Lung (tissue), 17 donors: ENCODE measurements at places on chromosomes 11 and 22. TPM values are rescaled to one million over a fixed set of nuclear protein-coding genes. Genes with fewer than 3 reads are reported as not detected.
A peak's percentile ranks its signal among the peaks of the same experiment; 100 is the strongest.

The NRIP3 gene
- 2.2 TPM for total RNA-seq

The OR56B1 gene
- not detected for total RNA-seq

The OR4D9 gene
- not detected for total RNA-seq

The KRTAP5-2 gene
- total RNA-seq = not detected

The SCGB1A1 gene
- 5,001 TPM for total RNA-seq

The MRGPRX3 gene
- total RNA-seq = not detected

The SNX32 gene
- 0.77 TPM for total RNA-seq

The MTCH2 gene
- total RNA-seq = 76.2 TPM

The FAM180B gene
- 0.34 TPM for total RNA-seq

GRCh38 chr11:119975561-119976152, 162.3 kb downstream of the TRIM29 start:
- no peak overlapping the region for H3K4me3 ChIP-seq
- H3K4me1 ChIP-seq = no peaks in the 10 kb centered on the region
- H3K36me3 ChIP-seq = no peaks in the 10 kb centered on the region
- H3K27ac ChIP-seq = no peak overlapping the region
- peaks cover 5% of the 10 kb centered on the region for H3K27me3 ChIP-seq

- DNase-seq = no peak
- no peak overlapping the region for H3K4me3 ChIP-seq
- no peak overlapping the region for H3K27ac ChIP-seq
- H3K4me1 ChIP-seq = no peaks in the 10 kb centered on the region
Observed at GRCh38 chr22:31866918-31867317, 77.4 kb upstream of the YWHAH start.

GRCh38 chr11:93513772-93514171, 29.4 kb downstream of the SMCO4 start:
- no peak for DNase-seq
- H3K4me1 ChIP-seq = no peaks in the 10 kb centered on the region
- H3K27me3 ChIP-seq = no peaks in the 10 kb centered on the region
- no peak overlapping the region for H3K4me3 ChIP-seq
- H3K27ac ChIP-seq = no peak overlapping the region

DNA sequence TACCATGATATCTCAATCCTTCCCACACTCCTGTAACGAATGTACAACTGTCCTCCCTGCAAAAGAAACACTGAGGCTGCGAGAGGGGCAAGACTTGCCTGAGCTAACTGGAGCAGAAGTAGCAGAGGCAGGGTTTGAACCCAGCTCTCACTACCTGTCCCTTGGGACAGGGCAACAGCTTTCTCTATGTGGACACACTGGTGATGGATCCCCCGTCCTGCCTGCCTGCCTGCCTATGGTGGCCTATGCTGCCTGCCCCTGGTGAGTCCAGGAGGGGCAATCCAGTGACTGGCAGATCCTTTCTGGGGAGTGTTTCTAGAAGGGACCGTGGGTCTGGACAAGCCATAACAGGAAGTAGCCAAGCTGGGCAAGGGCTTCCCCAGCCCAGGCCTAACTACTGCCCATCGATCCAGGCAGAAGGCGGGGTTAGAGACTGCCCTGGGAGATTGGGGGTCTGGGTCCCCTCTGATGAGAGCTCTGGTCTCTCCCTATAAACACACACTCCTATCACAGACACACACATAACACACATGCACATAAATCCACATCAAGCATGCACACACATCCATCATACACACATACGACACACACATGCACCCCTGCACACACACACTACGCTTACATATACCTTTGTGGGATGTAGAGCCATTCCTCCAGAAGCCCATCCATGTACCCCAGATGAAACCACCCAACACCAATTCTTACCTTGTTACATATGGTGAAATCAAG, 1.1 kb upstream of the EMID1 start:
- no peaks in the 10 kb centered on the region for H3K27me3 ChIP-seq
- peaks cover 1% of the 10 kb centered on the region for H3K36me3 ChIP-seq
- H3K4me1 ChIP-seq = peaks cover 15% of the 10 kb centered on the region
- no peak overlapping the region for H3K4me3 ChIP-seq

DNA sequence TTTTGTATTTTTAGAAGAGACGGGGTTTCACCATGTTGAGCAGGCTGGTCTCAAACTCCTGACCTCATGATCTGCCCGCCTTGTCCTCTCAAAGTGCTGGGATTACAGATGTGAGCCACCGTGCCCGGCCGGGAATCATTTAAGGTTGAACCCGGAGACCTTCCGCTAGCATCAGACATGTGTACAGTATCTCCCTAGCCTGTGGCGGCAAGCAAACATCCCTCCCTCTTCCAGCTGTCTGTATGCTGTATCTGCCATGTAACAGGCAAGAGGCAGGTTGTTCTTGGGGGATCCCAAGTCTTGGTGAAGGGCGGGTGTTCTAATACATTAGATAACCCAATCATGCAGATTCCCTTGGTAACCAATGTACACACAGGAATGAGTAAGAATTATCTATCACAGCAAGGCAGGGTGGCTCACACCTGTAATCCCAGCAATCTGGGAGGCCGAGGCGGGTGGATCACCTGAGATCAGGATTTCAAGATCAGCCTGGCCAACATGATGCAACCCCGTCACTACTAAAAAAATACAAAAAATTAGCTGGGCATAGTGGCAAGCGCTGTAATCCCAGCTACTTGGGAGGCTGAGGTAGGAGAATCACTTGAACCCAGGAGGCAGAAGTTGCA, 58.1 kb upstream of the RBFOX2 start:
- DNase-seq = no peak
- no peak overlapping the region for H3K27ac ChIP-seq
- no peaks in the 10 kb centered on the region for H3K4me1 ChIP-seq
- H3K4me3 ChIP-seq = no peak overlapping the region
- H3K36me3 ChIP-seq = no peaks in the 10 kb centered on the region

- H3K4me3 ChIP-seq = no peak overlapping the region
- H3K27me3 ChIP-seq = no peaks in the 10 kb centered on the region
- H3K27ac ChIP-seq = no peak overlapping the region
- no peaks in the 10 kb centered on the region for H3K36me3 ChIP-seq
Observed at GRCh38 chr11:133724116-133724515, 121.2 kb downstream of the SPATA19 start.

- no peak overlapping the region for H3K4me3 ChIP-seq
- no peaks in the 10 kb centered on the region for H3K36me3 ChIP-seq
- no peak overlapping the region for H3K27ac ChIP-seq
- H3K27me3 ChIP-seq = no peaks in the 10 kb centered on the region
Observed at GRCh38 chr11:57648801-57649735, 644 bp downstream of the YPEL4 start.

- H3K27ac ChIP-seq = no peak overlapping the region
- no peak for DNase-seq
- no peaks in the 10 kb centered on the region for H3K4me1 ChIP-seq
- no peak overlapping the region for H3K4me3 ChIP-seq
- no peaks in the 10 kb centered on the region for H3K27me3 ChIP-seq
- no peaks in the 10 kb centered on the region for H3K36me3 ChIP-seq
Observed at GRCh38 chr11:30411383-30411782, 88.5 kb downstream of the ARL14EP start.

- no peak overlapping the region for H3K4me3 ChIP-seq
- H3K4me1 ChIP-seq = no peaks in the 10 kb centered on the region
- no peak for DNase-seq
- no peak overlapping the region for H3K27ac ChIP-seq
Observed at GRCh38 chr22:20157430-20158183, 6.8 kb upstream of the CCDC188 start.

- no peaks in the 10 kb centered on the region for H3K4me1 ChIP-seq
- H3K36me3 ChIP-seq = peaks cover 4% of the 10 kb centered on the region
- no peak overlapping the region for H3K27ac ChIP-seq
- H3K27me3 ChIP-seq = no peaks in the 10 kb centered on the region
- H3K4me3 ChIP-seq = no peak overlapping the region
- DNase-seq = no peak
Observed at GRCh38 chr22:41324821-41325528, 23.6 kb downstream of the ZC3H7B start.

- no peak overlapping the region for H3K4me3 ChIP-seq
- no peaks in the 10 kb centered on the region for H3K27me3 ChIP-seq
- no peak for DNase-seq
- no peak overlapping the region for H3K27ac ChIP-seq
- H3K36me3 ChIP-seq = no peaks in the 10 kb centered on the region
Observed at GRCh38 chr22:31128156-31128555, 5.4 kb downstream of the INPP5J start.

DNA sequence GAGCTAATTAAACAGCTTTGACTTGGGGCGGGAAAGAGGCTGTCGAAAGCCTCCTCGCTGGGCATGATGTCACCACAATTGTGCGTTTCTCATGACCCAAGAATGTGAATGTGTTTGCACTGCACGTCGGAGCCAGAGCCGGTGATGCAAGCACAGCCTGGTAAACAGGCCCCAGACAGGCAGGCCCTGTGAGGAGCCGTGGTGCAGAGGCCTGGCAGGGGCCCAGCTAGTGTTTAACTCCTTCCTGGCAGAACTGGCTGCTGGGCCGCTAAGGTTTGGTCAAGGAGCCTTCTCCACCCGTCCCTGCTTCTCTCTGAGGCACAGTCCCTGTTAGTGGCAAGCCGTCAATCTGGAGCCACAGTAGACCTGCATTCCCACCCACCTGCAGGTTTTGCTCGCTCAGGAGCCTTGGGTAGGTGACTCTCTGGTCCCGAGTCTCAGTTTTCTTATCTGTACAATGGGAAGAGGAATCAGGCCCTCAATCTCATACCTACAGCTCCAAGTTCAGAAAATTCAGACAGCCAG, 25.4 kb upstream of the SMTN start:
- peak overlapping the region; percentile 46 for H3K27ac ChIP-seq
- H3K36me3 ChIP-seq = no peaks in the 10 kb centered on the region
- DNase-seq = peak; percentile 99
- H3K4me3 ChIP-seq = no peak overlapping the region
- H3K4me1 ChIP-seq = peaks cover 11% of the 10 kb centered on the region

DNA sequence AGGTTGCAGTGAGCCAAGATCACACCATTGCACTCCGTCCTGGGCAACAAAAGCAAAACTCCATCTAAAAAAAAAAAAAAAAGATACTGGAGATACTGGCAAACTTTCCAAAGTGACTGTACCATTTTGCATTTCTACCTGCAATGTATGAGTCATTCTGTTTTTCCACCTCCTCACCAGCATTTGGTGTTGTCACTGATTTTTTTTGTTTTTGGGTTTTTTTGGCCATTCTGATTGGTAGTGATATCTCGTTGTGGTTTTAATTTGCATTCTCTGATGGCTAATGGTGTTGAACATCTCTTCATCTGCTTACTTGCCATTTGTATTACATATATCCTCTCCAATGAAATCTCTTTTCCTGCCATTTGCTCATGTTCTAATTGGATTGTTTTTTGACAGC, 12.0 kb upstream of the RBX1 start:
- no peak for DNase-seq
- no peak overlapping the region for H3K4me3 ChIP-seq
- no peaks in the 10 kb centered on the region for H3K36me3 ChIP-seq
- H3K4me1 ChIP-seq = no peaks in the 10 kb centered on the region

DNA sequence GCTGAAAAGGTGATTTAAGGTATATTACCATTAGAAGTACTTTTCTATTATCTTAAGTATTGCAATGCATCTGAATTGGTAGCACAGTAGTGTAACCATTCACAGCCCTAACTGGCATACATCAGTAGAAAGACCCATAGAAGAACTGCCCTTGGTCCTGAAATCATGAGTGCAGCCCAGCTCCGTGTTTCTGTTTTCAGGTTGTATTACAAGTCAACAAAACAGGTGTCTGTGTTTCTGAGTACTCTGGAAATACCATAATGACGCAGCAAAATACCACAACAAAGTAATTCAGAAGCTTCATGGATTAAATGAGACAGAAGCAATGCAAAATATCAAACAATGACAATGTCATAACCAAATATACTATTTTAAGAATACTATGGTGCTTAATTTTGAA, 226.3 kb downstream of the OPCML start:
- no peaks in the 10 kb centered on the region for H3K27me3 ChIP-seq
- no peaks in the 10 kb centered on the region for H3K36me3 ChIP-seq
- H3K27ac ChIP-seq = no peak overlapping the region
- peak; percentile 14 for DNase-seq
- H3K4me1 ChIP-seq = no peaks in the 10 kb centered on the region
- H3K4me3 ChIP-seq = no peak overlapping the region

DNA sequence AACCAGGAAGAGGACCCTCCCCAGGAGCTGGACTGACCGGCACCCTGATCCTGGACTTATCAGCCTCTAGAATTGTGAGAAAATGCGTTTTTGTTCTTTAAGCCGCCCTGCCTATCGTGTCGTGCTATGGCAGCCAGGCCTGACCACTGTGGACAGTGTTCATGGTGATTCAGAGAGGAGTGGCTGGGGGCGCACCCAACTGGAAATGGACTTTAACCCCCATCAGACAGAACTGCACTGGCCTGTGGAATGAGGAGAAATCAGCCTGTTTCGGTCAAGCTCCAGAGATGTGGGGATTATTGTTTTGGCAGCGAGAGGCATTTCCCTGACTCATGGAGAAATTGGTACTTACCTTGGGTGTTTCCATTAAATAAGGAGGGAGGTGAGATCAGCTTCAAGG, 1437.8 kb downstream of the BRD1 start:
- H3K27me3 ChIP-seq = no peaks in the 10 kb centered on the region
- no peaks in the 10 kb centered on the region for H3K36me3 ChIP-seq
- no peak for DNase-seq
- no peak overlapping the region for H3K4me3 ChIP-seq
- H3K27ac ChIP-seq = no peak overlapping the region

DNA sequence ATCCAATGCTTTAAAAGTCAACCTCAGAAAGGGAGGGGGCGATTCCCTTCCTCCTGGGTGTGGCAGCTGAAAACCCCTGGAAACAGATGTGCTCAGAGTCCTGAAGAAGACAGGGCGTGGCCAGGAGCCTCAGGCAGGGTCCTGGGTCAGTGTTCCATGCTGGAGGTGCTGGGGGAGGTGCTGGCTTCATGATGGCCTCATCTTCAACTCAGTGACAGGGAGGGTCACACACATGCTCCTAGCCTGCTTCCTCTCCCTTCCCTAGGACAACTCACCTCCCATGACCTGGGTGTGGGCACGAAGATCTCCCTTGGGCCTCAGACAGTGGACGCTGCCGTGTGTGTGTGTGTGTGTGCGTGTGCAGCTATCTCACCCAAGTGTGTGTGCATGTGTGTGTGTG, 245.6 kb upstream of the B3GAT1 start:
- H3K36me3 ChIP-seq = no peaks in the 10 kb centered on the region
- no peak overlapping the region for H3K27ac ChIP-seq

DNA sequence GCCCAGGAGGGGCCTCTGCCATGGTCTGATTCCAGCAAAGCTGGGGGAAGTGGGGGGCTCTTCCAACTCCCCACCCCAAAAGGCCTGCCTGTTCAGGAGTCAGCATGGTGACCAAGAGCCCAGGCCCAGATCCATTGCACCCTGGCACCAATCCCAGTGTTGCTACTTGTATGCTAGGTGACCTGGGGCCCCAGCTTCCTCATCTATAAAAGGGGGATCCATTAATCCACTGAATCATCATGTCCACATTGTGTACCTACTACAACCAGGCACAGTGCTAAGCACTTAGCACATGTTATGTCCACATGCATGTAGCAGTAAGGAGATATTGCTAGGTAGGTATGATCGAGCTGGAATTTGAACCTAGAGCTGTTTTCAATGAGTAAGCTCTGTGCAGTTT, 2.0 kb downstream of the SYT12 start:
- no peak overlapping the region for H3K27ac ChIP-seq
- H3K4me3 ChIP-seq = no peak overlapping the region
- H3K27me3 ChIP-seq = peaks cover 14% of the 10 kb centered on the region
- no peak for DNase-seq
